ENCODE measurements at places on chromosomes 16 and 17.

GRCh38 chr17:6075050-6075449, 4.9 kb downstream of the WSCD1 start:
- no peak for DNase-seq

DNA sequence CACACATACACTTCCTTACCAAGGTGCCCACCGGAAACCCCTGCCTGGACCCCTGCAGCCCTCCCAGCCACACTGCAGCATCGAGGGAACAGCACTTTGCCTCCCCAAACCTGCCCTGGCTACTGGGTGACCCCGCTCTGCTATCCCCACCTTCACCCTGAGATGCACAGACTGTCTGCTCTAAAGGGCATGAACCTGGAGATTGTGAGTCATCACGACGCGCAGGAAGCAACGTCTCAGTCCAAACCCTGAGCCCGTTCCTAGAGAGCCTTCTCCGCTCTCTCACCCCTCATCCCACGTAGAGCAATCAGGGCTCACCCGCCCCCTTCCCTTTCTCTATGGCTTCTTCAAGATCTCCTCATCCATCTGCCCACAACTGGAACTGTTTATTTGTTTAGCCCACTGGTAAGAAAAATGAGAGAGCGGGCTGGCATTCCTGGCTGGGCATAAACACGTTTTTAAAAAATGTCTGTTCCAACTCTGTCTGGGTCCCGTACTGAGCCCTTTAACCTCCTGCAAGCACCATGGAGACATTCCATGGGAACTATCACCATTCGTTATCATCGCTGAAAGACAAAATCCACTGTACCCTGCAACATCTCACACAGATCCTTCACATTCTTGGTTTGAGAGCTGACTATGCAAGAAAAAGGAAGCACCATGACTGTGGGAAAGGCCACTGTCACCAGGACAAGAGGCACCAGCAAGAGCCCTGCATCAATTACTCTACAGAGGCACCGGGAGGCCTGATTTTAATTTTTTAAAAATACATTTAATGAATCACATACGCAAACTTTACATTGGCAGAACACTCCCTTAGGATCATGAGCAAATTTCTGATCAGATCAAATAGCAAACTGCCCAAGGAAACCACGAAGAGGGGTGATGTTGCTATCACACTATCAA, 28.2 kb downstream of the ZFHX3 start:
- no peak for DNase-seq

- DNase-seq, result no peak
These were observed 13.3 kb upstream of the NUDT16L1 start for GRCh38 chr16:4679850-4680636.

- no peak for DNase-seq
These were observed 12.0 kb upstream of the ENDOV start for GRCh38 chr17:80402959-80403358.

DNA sequence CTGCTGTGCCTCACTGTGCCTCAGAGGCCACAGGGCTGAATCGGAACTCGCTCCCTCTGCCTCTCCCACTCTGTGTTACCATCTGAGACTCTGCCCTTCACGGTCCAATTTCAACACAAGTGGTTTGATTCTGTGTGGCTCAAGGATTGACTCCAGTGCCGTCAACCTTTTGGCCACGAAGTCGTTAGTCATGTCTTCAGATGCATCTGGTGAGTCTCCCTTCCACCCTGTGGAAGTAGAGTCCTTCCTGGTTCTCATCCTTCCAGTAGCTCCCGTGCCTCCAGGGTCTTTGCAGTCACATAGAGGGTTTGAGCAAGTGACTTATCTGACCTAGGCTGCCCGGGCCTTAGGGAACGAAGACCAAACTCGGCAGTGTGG, 51.2 kb downstream of the PGS1 start:
- DNase-seq, result no peak

DNA sequence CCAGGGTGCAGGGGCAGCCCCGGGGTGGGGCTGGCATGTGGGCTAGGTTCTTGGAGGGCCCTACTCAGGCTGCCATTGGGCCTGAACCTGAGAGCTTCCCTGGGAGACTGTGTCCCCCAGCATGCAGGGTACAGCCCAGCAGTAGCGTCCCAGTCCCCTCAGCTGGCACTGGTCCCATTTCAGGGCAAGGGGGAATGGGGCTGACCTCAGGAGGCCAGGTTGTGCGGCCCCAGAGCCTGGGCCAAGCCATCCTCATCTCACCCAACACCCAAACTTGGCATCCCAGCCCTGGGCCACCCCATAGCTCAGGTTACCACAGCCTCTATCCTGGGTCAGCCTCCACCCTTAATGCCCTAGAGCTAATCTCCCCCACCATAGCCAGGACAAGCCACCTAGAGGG, 6.3 kb downstream of the PLXDC1 start:
- no peak for DNase-seq

DNA sequence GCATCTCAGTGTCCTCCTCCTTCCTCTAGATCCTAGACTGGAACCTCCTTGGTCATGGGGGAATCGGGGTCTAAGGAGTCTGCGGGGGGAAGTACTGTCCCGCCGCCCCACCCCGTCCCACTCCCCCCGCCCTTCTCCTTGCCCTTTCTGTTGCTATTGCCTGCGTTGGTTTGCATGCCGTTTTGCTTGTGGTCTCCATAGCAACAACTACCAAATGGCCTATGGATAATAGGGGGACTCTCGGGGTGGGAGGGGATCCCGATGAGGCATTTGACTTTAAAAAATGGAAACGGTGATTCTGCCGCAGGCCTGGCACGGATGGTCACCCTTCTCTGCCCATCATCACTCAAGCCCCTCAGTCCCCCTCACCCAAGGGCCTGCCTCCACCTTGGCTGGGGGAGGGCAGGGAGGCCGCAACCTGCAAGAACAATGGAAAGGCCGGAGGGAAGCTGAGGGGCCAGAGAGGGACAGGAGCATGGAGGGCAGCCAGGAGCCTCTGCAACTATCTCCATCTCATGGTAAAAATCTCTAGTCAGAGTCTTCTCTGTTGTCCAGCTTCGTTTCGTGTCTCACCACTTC, 231.4 kb upstream of the TNRC6C start:
- no peak for DNase-seq

- no peak for DNase-seq
These were observed 213.1 kb downstream of the CEP112 start for GRCh38 chr17:65978871-65979270.

DNA sequence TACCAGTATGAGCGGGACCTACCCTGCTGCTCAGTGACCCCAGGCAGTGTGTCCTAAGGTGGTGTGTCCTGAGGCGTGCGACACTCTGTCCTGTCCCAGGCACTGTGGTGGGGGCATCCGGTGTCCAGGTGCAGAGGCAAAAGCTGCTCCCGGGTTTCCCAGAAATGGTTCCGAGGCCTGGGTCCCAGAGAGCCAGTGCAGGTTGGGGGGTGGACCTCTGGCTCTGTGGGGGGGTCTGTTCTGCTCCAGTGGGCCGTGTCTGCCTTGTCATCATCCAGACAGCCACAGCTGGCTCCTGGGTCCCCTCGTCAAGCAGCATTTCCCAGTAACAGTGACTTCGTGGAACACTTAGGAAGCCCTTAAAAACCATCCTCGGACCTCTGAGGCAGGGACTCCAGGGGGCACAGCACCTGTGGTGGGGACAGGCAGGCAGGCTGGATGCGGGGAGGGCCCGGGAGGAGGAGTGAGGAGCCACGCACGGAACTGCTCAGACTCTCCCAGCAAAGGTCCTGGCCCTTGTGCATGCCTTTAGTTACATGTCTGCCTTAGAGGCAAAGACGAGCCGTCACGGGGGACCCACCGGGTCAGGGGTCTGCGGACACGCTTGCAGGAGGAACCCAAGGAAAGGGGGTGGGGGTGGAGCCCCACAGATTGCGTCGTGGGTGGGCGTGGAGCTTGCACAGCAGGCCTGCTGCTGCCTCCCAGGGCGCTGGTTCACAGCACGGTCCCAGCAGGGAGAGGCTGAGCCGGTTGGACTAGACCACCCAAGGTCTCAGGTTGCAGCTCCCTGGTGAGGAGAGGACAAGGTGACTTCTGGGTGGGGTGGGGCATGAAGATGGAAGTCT, 5.6 kb downstream of the SLC16A3 start:
- DNase-seq, result no peak

- DNase-seq, result no peak
These were observed 8.8 kb downstream of the RSAD1 start for GRCh38 chr17:50487213-50488096.

- DNase-seq, result no peak
These were observed 14.5 kb downstream of the RHBDL3 start for GRCh38 chr17:32279891-32280716.

DNA sequence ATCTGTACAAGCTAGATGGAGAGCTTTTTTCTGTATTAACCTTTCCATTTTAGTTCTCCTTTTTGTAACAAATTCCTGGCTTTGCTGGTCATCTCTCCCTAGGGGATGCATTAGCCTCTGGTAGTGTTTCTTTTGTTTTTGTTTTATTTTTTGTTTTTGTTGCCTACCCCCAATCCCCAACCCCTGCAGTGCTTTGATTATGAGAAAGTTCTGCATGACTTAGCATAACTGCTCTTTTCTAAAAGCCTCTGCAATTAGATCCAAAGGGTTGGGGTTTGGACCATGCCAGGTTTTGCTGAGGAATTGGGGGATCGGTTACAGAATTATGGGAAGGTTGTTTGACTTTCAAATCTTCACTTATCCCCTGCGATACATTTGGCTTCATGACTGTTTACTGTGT, 98.2 kb downstream of the ADAMTS18 start:
- no peak for DNase-seq

DNA sequence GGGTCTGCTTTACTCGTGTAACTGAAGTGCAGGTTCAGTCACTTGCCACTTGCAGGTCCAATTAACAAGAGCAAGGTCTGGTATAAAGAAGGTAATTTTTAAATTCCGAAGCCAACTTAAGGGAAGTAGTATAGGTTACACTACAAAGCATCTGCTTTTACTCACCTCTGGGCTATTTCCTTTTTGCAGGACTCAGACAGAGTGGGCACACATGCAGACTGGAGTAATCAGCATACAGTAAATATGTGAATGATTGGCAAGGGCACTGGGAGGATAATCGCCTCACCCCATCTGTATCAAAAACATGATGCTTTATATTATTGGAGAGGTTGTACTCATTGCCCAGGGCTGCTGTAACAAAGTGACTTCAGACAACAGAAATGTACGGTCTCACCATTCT, 160.1 kb upstream of the CDH5 start:
- DNase-seq, result no peak

DNA sequence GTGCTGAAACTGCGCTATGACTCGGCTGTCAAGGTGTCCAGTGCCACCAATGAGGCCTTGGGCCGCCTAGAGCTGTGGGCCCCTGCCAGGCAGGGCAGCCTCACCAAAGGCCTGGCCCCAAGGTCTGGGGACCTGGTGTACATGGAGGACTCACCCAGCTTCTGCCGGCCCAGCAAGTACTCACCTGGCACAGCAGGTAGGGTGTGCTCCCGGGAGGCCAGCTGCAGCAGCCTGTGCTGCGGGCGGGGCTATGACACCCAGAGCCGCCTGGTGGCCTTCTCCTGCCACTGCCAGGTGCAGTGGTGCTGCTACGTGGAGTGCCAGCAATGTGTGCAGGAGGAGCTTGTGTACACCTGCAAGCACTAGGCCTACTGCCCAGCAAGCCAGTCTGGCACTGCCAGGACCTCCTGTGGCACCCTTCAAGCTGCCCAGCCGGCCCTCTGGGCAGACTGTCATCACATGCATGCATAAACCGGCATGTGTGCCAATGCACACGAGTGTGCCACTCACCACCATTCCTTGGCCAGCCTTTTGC, 25.0 kb downstream of the WNT9B start:
- DNase-seq, result no peak

- DNase-seq, result no peak
These were observed 9.7 kb upstream of the NXPH3 start for GRCh38 chr17:49565948-49566491.

DNA sequence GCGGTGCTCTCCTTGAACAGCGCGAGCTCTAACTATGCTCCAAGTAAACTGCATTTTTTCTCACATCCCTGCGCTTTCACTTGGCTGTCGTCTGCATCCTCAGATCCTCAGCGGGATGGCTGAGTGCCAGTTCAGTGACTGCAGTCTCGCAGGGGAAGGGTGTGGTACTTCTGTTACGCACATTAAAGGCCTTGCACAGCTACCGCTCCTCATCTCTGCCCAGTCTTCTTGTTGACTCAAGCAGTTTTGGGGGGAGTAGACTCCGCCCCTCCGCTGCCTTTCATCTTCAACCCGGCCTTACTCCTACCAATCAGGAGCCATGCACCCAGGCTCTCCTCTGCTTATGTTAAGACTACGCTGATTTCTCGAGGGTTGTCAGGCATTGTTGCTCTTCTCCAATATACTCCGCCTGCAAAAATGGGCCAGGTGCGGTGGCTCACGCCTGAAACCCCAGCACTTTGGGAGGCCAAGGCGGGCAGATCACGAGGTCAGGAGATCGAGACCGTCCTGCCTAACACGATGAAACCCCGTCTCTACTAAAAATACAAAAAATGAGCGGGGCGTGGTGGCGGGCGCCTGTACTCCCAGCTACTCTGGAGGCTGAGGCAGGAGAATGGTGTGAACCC, 10.0 kb downstream of the ATP5PD start:
- peak; percentile 18 for DNase-seq

- DNase-seq, result no peak
These were observed 33.3 kb upstream of the RGS9 start for GRCh38 chr17:65103896-65104295.

- no peak for DNase-seq
These were observed 11.3 kb downstream of the POLR3K start for GRCh38 chr16:42069-42457.

DNA sequence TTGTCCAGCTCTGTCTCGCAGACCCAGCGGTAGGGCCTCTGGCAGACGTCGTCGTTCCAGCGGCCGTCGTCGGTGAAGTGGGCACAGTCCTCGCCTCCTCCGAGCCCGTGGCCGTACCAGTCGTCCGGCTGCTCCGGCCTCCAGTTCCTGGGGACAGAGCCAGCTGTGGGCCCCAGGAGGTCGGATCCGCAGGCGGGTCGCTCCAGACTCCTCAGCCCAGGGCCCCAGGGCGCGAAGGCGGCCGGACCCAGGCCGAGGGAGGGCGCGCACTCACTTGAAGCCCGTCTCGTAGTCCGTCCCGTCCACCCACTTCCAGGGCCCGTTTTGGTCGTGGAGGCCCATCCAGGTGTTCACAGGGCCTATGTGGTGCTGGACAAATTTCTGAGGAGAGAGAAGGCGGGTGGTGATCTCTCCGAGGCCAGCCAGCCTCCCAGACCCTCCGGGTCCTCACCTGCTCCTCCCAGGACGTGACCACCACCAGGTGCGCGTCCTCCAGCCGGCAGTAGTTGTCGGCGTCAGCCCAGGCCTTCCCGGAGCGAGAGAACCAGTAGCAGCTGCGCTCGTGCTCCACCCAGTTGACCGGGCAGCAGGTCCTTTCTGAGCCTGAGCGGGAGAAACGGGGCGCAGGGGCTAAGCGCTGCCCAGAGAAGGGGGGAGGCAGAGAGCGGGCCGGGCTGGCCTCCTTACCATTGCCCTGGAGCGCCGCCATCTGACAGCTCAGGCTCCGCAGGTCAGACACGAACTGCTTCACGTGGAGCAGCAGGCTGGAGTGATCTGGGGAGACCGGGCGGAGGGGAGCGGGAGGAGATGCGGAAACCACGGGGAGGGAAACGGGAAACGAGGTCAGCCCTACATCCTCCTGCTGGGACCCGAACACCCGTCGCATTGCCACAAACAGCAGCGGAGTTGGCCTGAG, 5.2 kb downstream of the ASGR1 start:
- no peak for DNase-seq

Measured in OCI-M1 (cell line).